ENCODE measurements at places on chromosomes 3 and 15.

GRCh38 chr3:194671511-194671899 lies 486 bp downstream of the LSG1 start:
- no peak for DNase-seq

GRCh38 chr3:163929069-163929652 lies 1149.1 kb downstream of the SI start:
- DNase-seq, result no peak

DNA sequence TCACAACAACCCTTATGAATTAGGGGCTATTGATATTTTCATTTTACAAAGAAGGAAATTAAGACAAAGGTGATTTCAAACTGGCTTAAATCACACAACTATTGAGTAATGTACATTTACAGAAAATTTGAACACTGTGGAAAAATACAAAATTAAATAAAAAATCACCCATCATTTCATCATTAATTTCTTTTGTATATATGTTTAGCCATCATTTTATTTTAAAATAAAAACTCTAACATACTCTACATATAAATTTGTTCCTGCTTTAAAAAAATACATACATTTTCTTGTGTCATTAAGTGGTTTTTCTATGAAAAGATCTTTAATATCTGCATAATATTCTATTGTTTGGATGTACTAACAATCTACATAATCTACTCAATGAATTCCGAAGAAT lies 20.2 kb downstream of the CLDN11 start:
- no peak for DNase-seq

- DNase-seq, result no peak
Measured at GRCh38 chr15:57098896-57099295, 180.5 kb downstream of the TCF12 start.

DNA sequence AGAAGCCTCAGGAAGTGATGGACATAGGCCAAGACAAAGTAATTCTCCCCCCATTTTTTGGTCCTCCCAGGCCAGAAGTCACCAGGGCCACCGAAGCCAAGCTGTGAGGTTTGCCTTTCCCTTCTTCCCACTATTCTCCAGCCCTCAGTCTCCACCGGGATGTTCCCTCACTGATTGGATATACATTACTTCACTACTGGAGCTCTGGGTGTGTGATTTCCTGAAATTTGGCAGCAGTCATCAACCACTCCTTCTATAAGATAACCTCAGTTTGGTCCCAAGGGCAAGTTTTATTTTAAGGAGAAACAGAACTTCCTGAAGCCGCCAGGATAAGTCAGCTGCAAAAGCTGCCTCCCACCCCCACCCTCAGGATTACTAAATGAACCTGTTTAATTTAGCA lies 11.3 kb downstream of the SLCO2A1 start:
- DNase-seq, result no peak

DNA sequence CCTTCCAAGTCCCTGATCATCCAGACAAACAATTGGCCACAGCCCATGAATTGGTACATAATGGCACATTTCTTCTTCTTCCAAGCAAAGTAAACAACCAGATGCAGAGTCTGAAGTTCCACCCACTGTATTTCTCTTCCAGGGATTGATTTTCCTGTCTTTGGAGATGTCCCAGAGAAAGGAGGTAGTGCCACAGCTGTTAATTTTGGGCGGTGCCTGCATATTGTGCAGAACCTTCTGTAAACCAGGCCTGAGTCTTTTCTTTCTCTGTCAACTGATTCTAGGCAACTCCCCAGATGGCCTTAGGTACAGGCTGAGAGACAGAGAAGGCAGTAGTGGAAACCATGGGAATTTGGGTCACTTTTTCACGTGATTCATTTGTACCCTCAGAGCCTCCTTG lies 73.5 kb upstream of the TNIK start:
- no peak for DNase-seq

GRCh38 chr3:67415511-67415910 lies 238.9 kb downstream of the SUCLG2 start:
- DNase-seq, result no peak

- DNase-seq, result no peak
Measured at GRCh38 chr3:147371771-147372340, 34.5 kb downstream of the ZIC4 start.

DNA sequence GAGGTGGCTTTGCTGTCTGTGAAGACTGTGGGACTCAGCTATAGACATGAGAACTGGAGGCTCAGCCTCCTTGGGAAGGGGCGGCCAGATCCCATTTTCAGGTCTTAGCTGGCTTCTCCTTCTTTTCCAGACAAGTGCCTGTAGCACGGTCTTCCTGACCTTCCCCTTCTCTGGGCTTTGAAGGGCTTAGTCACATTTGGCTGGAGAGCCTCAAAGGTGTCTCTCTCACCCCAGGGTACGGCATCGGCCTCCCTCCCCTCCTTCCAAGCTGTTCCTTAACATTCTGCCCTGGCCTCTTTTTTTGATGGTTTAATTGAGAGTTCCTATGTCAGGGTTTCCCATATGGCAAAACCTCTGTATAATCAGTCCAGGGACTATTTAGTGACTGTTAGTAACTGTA lies 242.7 kb downstream of the THSD4 start:
- DNase-seq, result no peak

Data from activated CD4-positive, alpha-beta T cell treated with anti-CD3 and anti-CD28 coated beads for 24 hours (primary cell).